Neural progenitor cell (in vitro differentiated cells): ENCODE measurements at places on chromosomes 3 and 15. TPM values are rescaled to one million over a fixed set of nuclear protein-coding genes. Genes with fewer than 3 reads are reported as not detected.

DNA sequence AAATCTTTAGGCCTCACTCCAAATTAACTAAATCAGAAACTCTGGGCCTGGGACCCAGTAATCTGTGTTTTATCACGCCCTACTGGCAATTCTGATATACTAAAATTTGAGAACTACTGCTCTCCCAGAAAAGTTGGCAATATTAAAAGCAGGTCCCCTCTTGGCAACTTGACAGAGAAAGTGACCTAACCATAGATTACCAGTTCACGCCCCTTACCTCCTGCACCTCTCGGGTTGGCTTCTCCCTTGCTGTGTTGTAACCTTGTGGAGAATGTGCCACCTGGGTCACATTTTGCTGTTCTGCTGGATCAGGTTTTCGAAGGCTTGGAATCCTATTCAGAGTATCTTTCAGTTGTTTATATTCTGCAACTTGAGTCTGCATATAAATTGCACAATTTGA lies 59.1 kb downstream of the GOLIM4 start:
- no peak overlapping the region for H3K27ac ChIP-seq
- no peaks in the 10 kb centered on the region for H3K36me3 ChIP-seq
- no peaks in the 10 kb centered on the region for H3K27me3 ChIP-seq
- H3K4me3 ChIP-seq, result no peak overlapping the region
- no peaks in the 10 kb centered on the region for H3K4me1 ChIP-seq

DNA sequence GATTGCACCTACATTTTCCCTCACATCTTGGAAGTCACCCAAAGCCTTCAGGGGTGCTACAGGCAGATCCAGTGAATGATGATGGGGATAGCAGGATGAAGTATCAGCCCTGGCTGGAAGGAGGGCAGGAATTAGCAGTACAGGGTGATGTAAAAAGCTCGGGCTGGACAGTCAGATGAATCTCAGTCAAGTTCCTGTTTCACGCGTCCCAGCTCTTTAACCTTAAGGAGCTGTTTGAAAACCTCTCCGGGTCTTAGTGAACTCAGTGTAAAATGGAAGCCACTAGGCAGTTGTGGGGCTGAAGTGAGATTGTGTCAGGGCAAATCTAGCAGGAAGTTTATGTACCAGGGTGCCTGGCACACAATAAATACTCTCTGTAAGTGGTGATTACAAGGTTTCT lies 166.4 kb upstream of the PROK2 start:
- H3K36me3 ChIP-seq, result no peaks in the 10 kb centered on the region
- no peak for DNase-seq
- no peaks in the 10 kb centered on the region for H3K27me3 ChIP-seq
- H3K4me3 ChIP-seq, result no peak overlapping the region

DNA sequence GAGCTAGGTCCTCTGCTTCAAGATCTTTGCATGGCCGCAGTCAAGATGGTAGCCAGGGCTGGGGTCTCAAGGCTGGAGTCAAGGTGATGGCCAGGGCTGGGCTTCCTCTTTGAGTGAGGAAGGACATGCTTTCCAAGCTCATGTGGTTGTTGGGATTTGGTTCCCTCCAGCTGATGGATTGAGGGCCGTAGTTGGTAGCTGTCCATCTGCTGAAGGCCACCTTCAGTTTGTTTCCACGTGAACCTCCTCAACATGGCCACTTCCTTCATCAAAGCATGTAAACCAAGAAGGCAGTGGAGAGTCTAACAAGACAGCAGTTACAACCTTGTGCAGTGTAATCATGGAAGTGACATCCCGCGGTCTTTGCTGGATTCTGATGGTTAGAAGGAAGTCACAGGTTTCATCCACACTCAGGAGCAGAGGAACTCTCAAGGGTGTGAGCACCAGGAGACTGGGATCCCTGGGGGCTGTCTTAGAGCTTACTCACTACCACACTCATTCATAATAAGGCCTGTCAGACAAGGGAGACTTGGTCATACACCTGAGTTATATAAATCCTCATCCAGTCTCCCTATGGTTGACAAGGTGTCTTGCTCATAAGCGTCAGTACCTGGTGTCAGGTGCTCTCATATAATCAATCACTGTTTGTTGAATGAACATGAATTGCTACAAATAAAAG lies 42.1 kb downstream of the ABHD5 start:
- no peaks in the 10 kb centered on the region for H3K27me3 ChIP-seq
- H3K27ac ChIP-seq, result no peak overlapping the region
- H3K4me3 ChIP-seq, result no peak overlapping the region
- DNase-seq, result no peak

DNA sequence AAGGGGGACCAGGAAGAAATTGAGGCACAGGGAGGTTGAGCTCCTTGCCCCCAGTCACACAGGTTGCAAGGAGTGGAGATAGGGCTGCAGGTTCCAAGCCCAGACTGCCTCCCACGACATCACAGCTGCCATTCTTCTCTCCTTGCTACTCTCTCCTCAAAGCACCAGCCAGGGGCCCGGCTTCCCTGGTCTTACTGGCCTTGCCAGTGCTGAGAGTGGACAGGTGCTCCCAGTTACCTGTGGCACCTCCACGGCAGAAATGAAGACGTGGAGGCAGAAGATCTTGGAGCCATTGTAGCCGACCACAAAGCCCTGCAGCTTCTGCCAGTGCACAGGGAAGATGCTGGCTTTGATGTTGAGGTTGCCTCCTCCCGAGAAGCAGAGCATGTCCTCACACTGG lies 17.9 kb upstream of the ACAD9 start:
- H3K27ac ChIP-seq, result no peak overlapping the region
- H3K4me3 ChIP-seq, result no peak overlapping the region
- no peak for DNase-seq
- H3K27me3 ChIP-seq, result no peaks in the 10 kb centered on the region

GRCh38 chr3:31861826-31862225 lies 119.2 kb downstream of the OSBPL10 start:
- no peaks in the 10 kb centered on the region for H3K27me3 ChIP-seq
- no peak overlapping the region for H3K4me3 ChIP-seq
- H3K4me1 ChIP-seq, result no peaks in the 10 kb centered on the region
- H3K27ac ChIP-seq, result no peak overlapping the region
- DNase-seq, result no peak

DNA sequence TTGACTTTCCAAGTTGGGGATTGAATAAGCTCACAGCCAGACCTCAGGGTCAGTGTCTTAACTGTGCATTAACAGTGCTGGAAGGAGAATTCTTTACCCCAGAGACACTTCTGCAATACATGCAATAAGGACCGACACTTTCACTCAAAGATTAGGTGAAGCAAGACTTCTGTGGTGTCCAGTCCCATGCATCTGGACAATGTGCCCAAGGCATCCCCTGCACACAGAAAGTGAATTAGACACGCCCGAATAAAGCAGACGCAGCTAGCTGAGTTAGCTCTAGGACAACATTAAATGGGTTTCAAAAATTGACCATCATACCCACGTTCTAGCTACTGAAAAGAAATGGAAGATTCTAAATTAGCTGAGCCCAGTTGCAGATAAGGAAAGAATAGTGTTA lies 223.9 kb upstream of the NR2F2 start:
- H3K27ac ChIP-seq, result no peak overlapping the region
- no peaks in the 10 kb centered on the region for H3K4me1 ChIP-seq
- H3K36me3 ChIP-seq, result no peaks in the 10 kb centered on the region

DNA sequence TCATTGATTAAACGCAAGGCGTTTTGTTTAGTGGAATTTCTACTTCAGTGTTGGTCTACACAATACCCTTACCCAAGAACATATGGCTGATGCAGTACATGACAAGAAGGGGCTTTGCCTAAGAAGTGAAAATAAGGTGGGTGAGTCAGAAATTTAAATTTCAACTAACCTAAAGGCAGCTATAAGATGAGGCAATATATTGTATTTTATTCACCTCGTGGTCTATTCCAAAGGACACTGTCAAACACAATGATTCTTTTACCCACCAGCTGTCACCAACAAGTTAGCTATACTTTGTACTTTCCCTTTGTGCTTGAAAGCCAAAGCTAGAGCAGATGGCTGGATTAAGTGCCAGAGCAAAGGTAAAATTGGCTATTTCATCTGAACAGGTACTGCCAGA lies 10.9 kb upstream of the SETMAR start:
- peaks cover 4% of the 10 kb centered on the region for H3K4me1 ChIP-seq
- no peak overlapping the region for H3K4me3 ChIP-seq
- no peaks in the 10 kb centered on the region for H3K36me3 ChIP-seq
- DNase-seq, result no peak

DNA sequence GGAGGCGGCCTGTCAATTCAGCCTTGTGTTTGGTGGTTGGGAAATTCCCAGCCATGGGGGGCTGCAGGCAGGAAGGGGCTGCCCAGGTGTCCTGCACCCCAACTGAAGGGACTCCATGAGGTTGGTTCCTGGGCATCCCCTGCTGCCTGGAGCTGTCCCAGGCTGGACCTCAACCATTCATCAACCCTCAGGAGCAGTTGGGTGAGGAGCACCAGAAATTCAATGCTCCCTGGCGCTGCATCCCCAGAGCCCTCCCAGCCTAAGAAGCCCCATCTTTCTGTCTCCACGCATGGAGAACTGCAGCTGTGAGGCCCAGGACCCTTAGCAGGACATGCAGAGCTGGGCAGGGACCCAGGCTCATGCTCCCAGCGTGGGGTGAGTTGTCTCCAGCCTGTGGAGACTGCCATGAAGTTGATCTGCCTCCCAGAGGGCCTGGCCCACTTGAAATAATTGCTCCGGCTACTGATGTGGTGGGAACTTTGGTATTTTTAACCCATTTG lies 8.0 kb upstream of the SEMA3B start:
- peak overlapping the region; percentile 97 for H3K27ac ChIP-seq
- no peak for DNase-seq
- H3K4me3 ChIP-seq, result peak overlapping the region; percentile 42
- peaks cover 38% of the 10 kb centered on the region for H3K4me1 ChIP-seq
- H3K27me3 ChIP-seq, result no peaks in the 10 kb centered on the region

- no peak overlapping the region for H3K27ac ChIP-seq
- peaks cover 13% of the 10 kb centered on the region for H3K4me1 ChIP-seq
- peak; percentile 14 for DNase-seq
These were observed 4.1 kb upstream of the TBC1D23 start for GRCh38 chr3:100256731-100257151.

- no peak overlapping the region for H3K27ac ChIP-seq
- H3K27me3 ChIP-seq, result no peaks in the 10 kb centered on the region
- no peaks in the 10 kb centered on the region for H3K4me1 ChIP-seq
- H3K36me3 ChIP-seq, result no peaks in the 10 kb centered on the region
- H3K4me3 ChIP-seq, result no peak overlapping the region
These were observed 33.9 kb downstream of the KBTBD8 start for GRCh38 chr3:67031986-67032385.

GRCh38 chr3:174945951-174946350 lies 86.8 kb downstream of the NAALADL2 start:
- no peaks in the 10 kb centered on the region for H3K36me3 ChIP-seq
- no peaks in the 10 kb centered on the region for H3K4me1 ChIP-seq
- no peak for DNase-seq
- H3K27me3 ChIP-seq, result no peaks in the 10 kb centered on the region
- no peak overlapping the region for H3K27ac ChIP-seq

DNA sequence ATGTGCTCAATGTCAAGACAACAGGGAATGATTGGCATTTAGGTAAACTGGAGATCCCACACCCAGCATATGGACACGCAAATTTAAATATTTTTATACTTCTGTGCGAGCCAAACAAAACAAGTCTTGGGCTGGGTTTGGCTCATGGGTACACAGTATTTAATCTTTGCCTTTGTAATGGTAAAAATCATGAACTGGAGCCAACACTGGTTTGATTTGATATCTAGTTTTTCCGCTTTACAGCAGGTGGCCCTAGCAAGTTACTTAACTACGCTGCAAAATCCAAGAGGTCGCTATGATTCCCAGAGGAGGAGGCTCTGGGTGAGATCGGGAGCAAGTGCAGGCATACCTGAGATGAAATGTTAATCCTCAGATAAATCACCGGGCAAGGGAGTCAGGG lies 207.9 kb upstream of the SATB1 start:
- DNase-seq, result no peak
- H3K36me3 ChIP-seq, result no peaks in the 10 kb centered on the region
- no peaks in the 10 kb centered on the region for H3K27me3 ChIP-seq
- no peak overlapping the region for H3K27ac ChIP-seq

DNA sequence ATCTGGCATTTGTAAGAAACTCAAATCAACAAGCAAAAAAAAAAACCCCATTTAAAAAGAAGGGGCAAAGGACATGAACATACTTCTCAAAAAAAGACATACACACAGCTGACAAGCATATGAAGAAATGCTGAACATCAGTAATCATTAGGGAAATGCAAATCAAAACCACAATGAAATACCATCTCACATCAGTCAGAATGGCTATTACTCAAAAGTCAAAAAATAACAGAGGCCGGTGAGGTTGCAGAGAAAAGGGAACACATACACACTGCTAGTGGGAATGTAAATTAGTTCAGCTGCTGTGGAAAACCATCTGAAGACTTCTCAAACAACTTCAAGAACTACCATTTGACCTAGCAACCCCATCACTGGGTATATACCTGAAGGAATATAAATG lies 199.4 kb upstream of the THBS1 start:
- H3K36me3 ChIP-seq, result no peaks in the 10 kb centered on the region
- H3K4me3 ChIP-seq, result no peak overlapping the region
- no peak for DNase-seq
- no peak overlapping the region for H3K27ac ChIP-seq
- H3K27me3 ChIP-seq, result no peaks in the 10 kb centered on the region
- no peaks in the 10 kb centered on the region for H3K4me1 ChIP-seq

DNA sequence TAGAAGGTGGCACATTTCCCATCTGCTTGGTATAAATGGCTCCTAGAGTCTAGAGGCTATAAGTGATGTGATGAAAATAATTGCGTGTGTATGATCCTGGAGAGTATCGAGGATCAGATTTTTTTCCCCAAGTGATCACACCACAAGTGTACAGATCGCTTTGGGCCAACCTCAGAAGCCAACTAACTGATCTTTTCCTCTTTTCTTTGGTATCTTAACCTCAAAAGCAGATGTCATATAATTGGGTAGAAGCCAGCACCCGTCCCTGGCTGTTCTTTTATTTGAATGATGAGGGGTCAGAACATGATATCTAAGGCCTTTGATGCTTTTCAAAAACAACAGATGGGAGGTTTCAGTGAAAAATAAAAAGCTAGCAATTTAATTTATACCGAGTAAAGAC lies 3.3 kb downstream of the P2RY14 start:
- DNase-seq, result no peak
- H3K4me3 ChIP-seq, result no peak overlapping the region
- no peaks in the 10 kb centered on the region for H3K4me1 ChIP-seq

Gene PLA1A
- total RNA-seq, result not detected in 2 replicates

Gene SEMA5B
- total RNA-seq, result 10.1 and 25.6 TPM in 2 replicates
